ENCODE measurements at places on chromosomes 1 and 21.

- no peak for DNase-seq
These were observed 244.7 kb downstream of the SDCCAG8 start for GRCh38 chr1:243500512-243500911.

- no peak for DNase-seq
These were observed 434 bp downstream of the EVA1B start for GRCh38 chr1:36322786-36323635.

DNA sequence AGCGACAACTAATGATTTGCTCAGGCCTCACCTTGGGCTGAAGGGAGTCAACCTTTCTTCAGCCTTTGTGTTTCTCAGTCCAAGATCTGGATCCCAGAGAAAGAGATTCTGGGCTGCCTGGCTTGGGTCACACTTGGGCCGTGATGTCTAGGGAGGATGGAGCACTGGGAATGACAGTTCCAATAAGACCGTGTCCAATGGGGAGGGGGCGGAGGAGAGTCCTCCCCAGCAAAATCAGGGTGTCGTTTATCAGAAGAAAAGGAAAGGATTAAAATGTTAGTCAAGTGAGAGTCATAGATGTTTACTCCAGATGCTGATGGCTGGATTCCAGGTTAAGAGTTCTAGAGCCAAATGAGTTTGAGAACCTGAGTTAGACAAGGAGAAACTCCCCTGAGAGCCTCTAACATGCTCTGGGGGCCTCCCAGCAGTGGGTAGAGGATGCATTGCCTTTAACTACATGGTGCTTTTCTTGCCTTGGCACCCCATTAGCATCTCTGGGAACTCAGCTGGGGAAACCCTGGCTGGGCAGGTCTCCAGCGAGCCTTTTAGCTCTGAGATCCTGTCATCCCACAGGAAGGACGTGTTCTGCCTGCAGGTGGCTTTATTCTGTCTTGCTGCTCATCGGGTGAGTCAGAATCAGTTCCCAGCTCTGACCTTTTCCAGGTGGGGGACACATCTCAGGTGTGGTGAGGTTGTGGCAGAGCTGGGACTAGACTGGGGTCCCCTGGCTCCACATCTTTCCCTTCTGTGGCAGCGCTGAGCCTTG is 22.2 kb downstream of the NIPAL3 start:
- DNase-seq, result no peak

GRCh38 chr1:82114887-82115286 is 314.2 kb downstream of the ADGRL2 start:
- no peak for DNase-seq

GRCh38 chr1:184161071-184161698 is 109.7 kb downstream of the TSEN15 start:
- DNase-seq, result no peak

DNA sequence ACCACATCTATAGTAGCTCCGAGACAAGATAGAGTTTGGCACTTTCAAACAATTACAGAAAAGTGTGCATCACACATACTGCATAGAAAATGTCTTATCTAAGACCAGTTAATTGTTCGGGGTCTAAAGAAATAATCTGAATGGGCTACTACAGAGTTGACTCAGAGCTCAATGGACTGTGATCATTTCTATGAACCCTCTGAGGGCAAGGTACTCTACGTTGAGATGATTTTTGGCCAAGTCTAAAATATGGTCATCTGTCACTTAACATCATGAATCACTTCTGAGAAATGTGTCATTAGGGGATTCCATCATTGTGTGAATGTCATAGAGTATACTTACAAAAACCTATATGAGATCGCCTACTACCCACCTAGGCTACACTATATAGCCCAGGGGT is 123.5 kb downstream of the SLC44A5 start:
- DNase-seq, result no peak

- no peak for DNase-seq
These were observed 180.0 kb upstream of the NEGR1 start for GRCh38 chr1:72462186-72462905.

DNA sequence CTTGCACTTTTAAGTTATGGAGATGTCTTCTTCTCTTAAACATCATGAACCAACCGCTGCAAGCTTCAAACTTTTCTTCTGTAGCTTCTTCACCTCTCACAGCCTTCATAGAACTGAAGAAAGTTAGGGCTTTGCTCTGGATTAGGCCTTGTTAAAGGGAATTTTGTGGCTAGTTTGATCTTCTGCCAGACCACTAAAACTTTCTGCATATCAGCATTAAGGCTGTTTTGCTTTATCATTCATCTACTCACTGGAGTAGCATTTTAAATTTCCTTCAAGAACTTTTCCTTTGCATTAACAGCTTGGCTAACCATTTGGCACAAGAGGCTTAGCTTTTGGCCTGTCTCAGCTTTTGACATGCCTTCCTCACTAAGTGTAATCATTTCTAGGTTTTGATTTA is 43.0 kb upstream of the RGL1 start:
- DNase-seq, result no peak

DNA sequence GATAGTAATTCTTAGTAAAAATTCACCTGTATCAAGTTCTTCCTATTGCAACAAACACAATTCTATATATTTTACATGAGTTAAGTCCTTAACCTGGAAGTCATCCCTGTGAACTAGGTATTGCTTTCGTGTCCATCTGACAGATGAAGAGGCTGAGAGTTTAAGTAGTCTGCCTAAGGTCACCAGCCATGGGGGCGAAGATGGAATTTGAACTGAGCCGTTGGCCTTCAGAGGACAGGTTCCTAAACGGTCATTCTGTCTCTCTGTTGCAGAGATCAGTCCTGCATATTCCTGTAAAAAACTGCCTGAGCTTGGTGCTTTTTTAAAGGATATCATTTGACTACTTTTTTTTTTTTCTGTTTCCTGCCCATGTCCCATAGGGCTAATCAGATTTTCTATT is 10.2 kb upstream of the POFUT2 start:
- no peak for DNase-seq

GRCh38 chr21:42652527-42653230 is 742 bp upstream of the PDE9A start:
- no peak for DNase-seq

DNA sequence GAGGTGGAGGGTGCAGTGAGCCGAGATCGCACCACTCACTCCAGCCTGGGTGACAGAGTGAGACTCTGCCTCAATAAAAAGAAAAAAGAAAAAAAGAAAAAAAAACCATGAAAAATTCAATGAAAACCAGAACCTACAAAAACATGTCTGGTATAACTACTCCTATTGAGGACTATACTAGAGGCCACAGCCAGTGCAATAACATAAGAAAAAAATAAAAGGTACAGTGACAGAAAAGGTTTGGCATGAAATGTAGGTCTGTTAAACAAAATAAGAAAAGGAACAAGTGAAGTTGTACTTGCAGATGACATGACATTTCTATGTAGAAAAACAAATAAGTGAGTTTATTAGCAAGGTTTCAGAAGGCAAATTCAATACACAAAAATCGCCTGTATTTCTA is 8.2 kb downstream of the NADK start:
- no peak for DNase-seq

DNA sequence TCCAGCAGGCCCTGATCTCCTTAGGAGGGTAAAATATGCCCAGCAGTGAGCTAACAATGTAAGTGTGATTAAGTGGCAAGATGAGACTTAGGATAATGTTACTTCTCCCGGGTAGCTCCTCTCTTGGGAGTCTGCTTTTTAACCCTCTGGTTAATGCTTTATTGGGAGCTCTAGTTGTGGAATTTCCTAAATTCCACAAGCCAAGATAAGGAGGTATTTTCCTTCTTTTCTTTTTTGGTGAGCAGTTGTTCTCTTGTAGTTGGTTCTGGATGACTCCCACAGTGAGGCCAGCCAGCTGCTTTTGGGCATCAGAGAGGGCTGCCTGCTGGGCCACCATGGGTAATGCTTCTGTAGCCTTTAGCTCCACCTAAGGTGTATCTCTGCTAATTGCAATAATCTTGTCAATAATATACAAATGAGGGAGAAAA is 19.3 kb downstream of the C1orf52 start:
- no peak for DNase-seq

DNA sequence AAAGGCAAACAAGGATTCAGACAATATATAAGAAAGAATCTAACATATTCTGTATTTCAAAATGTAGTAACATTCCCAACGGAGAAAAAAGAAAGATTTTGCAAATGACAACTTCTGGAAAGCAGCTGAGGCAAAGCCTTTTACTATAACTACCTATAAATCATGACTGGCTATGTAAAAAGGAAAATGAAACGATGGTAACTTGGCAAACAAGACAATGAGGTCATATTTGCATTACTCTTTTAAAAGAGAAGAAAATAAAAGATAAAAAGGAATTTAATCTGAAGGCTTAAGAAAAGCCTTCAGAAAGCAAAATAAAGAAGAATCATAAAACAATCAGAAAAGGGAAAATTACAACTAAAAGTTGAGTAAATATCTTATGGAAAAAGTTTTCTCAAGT is 25.1 kb upstream of the ASPM start:
- no peak for DNase-seq

DNA sequence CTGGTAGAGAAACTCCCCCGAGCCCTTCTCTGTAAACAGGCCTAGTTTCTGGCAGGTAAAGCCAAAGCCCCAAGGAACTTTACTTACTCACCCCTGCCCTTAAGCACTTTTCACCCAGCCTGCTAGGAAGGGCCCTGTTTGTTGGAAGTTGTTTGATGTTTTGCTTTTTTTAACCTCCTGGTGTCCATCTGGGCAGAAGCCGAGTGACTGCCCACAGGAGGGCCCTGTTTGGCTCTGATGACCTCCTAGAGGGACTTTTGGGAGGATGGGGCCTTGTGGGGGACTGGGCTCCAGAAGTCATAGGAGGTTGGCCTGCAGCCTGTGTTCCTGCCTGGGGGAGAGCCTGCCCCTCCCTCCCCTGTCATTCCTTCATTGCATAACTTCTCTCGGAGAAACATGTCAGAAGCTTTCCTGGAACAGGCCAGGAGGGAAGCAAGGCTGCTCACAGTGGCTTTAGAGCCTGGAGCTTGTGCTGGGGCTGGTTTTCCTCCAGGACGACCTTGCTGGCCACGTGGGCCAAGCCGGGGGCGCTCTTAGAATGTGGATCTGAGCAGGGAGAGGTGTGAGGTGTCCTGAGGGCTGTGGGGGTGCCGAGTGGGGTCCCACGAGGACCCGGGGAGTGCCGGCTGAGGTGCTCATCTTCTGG is 33.9 kb downstream of the COQ8A start:
- no peak for DNase-seq

DNA sequence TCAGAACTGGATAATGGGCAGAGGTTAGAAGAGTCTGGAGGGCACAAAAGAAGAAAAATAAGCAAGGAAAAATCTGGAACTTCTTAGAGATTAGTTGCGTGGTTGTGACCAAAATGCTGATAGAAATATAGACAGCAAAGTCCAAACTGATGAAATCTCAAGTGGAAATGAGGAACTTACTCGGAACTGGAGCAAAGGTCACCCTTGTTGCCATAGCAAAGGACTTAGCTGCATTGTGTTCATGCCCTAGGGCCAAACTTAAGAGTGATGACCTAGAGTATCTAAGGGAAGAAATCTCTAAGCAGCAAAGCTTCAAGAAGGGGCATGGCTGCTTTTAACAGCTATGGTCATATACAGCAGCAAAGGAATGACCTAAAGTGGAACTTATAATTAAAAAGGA is 180.0 kb downstream of the TTLL7 start:
- DNase-seq, result no peak

DNA sequence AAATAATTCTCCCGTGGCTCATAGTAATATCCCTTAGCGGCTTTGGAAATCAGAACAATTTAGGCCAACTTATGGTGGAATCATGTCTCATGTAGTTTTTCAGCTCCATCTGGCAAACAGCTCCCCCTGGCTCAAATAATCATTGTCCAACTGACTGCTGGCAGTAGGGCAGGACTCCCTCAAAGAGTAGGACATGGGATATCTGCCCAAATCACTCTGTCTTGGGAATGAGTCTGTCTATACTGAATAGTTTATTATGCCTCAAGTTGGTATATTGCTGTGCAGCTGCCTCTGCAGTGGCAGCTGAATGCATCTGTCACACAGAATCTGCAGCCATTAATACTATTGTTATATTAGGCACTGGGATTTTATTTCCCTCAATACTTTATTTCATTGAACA is 255.7 kb downstream of the COL11A1 start:
- DNase-seq, result no peak
